ENCODE measurements at places on chromosomes 4 and X.

- DNase-seq: no peak
Measured at GRCh38 chr4:123505095-123506010, 108.8 kb downstream of the SPRY1 start.

DNA sequence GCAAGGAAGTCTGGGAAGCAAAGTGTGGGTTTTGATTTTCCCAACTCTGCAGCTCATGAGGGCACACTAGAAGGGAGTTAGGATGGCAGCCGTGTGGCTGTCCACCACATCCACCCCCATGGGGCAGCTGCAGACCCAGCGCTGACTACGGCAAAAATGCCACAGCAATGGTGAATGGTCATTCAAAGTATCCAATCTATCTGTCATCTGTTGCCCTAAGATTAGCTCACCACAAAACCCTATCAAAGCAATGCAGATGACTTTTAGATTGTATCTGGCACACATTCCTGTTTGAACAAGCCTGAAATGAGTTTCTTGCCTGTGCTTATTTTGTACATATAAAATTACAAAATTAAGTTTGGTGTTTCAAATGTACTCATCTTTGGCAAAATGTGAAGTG lies 29.7 kb upstream of the HPSE start:
- no peak for DNase-seq

DNA sequence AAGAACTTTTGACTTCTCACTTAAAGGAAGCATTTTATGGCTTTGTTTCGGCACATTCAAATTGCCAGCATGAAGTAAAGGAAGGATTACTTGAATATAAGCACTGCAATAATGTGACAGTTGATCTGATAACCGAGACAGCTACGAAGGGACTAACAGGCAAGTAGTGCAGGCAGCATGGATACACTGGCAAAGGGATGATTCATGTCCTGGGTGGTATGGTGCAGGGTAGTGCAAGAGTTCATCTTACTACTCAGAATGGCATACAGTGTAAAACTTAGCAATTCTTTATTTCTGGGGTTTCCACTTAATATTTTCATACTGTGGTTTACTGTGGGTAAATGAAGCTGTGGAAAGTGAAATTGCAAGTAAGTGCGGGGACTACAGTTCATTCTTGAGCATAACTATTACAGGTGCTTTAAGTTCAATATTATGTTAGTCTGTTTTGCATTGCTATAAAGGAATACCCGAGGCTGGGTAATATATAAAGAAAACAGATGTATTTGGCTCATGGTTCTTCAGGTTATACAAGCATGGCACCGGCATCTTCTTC lies 611.8 kb downstream of the SPOCK3 start:
- DNase-seq: no peak

DNA sequence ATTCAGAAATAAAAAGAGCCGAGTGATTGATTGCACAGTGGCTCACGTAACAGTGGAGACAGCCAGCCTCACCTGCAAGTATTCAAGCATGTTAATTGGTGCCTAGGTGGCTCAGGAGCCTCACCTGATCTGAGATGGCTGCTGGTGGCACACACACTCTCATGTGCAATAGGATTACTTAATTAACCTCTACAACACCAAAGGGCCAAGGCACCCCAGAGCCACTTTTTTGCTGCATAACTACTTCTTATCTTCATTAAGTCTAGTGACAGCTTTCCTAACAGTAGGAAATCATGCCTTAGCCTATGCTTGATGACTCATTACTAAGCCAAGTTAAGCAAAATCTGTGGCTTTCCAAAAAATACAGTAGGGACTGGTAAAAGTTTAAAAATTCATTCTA lies 117.3 kb upstream of the NOCT start:
- no peak for DNase-seq

- no peak for DNase-seq
Measured at GRCh38 chr4:15339737-15340136, 88.1 kb upstream of the C1QTNF7 start.

DNA sequence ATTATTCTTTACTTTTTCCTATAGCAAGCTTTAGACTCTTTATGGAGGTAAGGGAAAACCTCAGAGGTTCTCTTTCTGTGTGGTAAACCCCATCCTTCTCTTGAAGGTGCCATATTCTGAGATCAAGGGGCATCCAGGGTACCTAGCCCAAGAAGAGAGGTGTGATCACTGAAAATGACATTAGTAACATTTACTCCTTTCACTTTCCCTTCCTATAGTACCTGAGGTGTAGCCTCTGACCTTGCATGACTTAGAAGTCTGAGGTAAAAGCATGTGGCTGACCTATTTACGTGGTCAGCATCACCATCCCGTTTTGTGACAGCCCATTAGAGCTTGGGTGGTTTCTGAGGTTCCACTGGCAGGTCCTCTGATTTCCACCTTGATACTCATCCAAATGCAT lies 25.7 kb downstream of the SGMS2 start:
- no peak for DNase-seq

GRCh38 chr4:40952217-40952616 lies 202.5 kb downstream of the NSUN7 start:
- no peak for DNase-seq

GRCh38 chr4:14934704-14935390 lies 67.4 kb upstream of the CPEB2 start:
- no peak for DNase-seq

DNA sequence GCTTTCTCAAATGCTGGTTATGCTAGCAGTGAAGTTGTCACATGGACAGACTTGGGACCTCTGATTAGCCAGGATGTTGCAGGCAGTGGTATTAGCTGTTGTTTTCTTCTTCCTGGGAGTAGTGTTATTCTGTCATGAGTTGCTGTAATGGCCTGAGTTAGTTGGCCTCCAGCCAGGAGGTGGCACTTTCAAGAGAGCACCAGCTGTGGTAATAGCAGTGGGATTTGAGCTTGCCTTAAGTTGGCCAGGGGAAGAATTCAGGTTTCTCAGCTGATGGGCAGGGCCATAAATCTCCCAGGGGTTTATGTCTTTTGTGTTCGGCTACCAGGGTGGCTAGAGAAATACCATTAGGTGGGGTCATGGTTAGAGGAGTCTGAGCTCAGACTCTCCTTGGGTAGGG lies 132.6 kb downstream of the GLUD2 start:
- DNase-seq: no peak

DNA sequence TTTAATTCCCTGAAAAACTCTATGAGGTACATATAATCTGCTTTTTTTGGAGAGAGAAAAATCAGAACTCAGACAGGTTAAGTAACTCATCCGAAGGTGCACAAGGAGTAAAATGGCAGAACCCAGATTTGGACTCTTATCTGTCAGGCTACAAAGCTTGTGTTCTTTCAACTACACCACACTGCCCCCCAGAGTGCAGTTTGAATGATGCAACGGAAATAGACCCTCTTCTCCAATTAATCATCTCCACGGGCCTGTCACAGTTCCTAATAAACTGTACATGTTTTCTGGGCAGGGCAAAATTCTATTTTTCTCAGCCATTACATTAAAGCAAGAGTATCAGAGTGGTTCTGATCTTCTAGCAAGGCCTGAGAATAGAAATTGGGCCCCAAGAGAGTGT lies 35.3 kb upstream of the DCX start:
- no peak for DNase-seq

GRCh38 chr4:167003326-167003725 lies 231.0 kb downstream of the SPOCK3 start:
- no peak for DNase-seq

GRCh38 chr4:122842984-122843531 lies 16.4 kb downstream of the FGF2 start:
- no peak for DNase-seq

DNA sequence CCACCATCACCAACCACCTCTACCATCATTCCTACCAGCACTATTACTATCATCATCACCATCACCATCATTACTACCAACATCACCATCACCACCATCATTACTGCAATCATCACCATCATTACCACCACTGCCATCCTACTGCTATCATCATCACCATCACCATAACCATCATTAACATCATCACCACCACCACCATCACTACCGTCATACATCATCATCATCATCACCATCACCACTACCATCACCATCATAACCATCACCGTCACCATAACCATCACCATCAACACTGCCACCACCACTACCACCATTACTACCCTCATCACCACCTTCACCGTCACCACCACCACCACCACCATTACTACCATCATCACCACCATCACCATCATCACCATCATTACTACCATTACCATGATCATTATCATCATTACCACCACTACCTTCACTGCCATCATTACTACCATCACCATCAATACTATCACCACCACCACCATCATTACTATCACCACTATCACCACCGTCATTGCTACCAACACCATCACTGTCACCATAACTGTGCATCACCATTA lies 71.8 kb downstream of the PSAPL1 start:
- DNase-seq: no peak

GRCh38 chr4:102411408-102411807 lies 66.1 kb upstream of the SLC39A8 start:
- DNase-seq: no peak

- no peak for DNase-seq
Measured at GRCh38 chr4:158032733-158033415, 140.0 kb downstream of the GASK1B start.

DNA sequence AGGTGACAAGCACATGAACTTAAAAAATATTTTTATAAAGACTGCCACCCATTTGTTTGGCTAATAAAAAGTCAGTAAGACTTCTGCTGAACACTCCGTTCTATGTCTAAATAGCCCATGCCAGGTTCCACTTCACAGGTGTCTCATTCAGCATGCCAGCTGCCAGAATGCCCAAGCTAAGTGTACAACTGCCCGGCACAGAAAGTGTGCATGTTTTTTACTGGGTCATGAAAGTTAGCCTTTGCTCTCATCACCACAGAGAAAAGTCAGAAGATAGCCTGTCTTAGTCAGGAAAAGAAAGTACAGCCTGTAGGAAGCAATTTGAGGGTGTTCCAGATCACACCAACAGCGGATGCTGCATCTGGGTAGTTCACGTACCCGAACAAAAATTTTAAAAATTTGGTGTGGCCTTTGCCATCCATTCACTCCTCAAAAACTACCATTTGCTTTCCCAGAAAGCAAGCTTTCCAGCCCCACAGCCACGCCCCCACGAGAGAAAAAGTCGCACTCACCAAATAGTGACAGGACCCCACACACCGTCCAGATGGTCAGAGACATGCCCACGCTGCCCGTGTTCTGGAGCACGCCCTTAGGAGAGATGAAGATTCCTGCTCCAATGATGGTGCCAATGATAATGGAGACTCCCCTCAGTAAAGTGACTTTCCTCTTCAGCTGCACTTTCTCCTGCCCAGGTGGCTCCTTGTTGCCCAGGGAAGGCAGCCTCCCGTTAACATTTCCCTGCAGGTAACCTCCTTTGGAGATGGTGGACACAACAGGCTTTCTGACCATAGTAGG lies 671 bp downstream of the SLC7A11 start:
- DNase-seq: no peak

DNA sequence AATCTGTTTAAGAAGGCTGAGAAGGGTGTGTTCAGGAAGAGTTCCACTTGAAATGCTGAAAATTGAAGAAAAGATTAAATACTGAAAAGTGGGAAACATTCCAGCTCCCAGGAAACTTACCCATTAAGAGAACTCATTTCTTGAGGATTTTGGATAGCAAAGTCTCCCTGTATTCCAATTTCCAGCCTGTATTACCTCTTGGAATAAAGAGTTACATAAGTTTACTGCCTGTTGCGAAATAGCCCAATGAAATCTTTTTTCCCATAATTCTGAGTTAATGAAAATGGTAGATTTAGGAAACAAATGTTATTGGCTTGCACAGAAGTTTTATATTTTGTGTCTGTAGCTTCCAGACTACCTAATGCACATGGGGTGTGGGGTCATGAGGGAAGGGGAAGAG lies 12.0 kb downstream of the NHSL2 start:
- no peak for DNase-seq

DNA sequence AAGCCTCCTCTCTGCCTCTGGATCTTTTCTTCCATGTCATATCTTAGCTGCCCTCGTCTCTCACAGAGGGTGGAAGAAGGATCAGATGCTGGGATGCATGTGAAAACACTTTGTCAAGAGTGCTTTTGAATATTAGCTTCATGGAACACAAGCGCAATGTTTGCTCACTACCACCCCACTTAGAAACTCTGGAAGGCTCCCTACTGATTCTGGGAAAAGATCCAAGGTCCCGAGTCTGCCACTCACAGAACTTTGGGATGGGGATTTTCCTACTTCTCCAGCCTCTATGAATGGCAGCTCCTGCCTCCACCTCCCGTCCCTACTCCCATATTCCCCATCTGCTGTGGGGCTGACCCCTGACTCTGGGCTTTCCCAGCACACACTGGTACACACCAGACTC lies 40.2 kb upstream of the CRMP1 start:
- no peak for DNase-seq

- no peak for DNase-seq
Measured at GRCh38 chr4:56804551-56804950, 16.9 kb downstream of the SPINK2 start.

GRCh38 chr4:14289708-14290107 lies 662.2 kb upstream of the BOD1L1 start:
- DNase-seq: no peak

DNA sequence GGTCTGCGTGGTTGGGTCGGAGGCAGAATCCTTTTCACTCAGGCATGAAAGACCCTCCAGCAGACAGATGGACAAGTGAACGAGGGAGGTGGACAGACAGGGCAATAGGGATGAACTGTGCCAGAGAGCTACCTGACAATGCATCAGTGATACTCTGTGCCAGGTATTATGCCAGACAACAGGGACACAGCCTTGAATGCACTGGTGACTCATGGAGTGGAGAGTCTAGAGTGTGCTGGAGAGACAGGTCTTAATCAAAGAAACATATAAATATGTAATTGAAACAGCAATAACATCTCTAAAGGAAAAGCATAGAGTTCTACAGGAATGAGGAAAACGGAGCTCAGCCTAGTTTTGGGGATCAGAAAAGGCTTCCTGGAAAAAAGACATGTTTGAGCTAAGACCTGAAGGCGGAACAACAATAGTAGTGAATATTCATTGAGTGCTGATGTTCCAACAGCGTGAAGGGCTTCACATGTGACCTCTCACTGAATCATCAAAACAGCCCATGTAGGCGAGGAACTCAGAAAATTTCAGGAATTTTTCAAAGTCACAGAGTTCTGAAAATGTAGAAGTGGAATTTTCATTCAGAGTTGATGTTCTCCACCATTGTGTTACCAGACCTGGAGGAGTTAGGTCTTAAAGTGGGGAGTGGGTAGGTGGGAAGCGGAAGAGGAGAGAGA lies 20.0 kb upstream of the FGFBP2 start:
- no peak for DNase-seq

DNA sequence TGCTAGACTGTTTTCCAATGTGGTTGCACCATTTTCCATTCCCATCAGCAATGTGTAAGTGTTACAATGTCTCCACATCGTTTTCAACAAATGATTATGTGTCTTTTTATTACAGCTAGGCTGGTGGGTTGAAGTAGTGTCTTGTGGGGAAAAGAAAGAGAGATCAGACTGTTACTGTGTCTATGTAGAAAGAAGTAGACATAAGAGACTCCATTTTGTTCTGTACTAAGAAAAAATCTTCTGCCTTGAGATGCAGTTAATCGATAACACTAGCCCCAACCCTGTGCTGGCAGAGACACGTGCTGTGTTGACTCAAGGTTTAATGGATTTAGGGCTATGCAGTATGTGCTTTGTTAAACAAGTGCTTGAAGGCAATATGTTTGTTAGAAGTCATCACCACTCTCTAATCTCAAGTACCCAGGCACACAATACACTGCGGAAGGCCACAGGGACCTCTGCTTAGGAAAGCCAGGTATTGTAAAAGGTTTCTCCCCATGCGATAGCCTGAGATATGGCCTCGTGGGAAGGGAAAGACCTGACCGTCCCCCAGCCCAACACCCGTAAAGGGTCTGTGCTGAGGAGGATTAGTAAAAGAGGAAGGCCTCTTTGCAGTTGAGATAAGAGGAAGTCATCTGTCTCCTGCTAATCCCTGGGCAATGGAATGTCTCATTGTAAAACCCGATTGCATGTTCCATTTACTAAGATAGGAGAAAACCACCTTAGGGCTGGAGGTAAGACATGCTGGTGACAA lies 23.0 kb upstream of the UGT2B15 start:
- no peak for DNase-seq

Measured in cerebellar nuclear complex (tissue), 1 donor.